ENCODE measurements at places on chromosomes 4 and X. TPM values are rescaled to one million over a fixed set of nuclear protein-coding genes. Genes with fewer than 3 reads are reported as not detected.

The NCAPG gene
- total RNA-seq: 1.8 TPM

- no peak for DNase-seq
These were observed 86.5 kb downstream of the SH3KBP1 start for GRCh38 chrX:19800821-19801374.

The SMC1A gene
- total RNA-seq: 73.0 TPM

The IL21 gene
- not detected for total RNA-seq

The ATOH1 gene
- total RNA-seq: not detected

The PLAC1 gene
- total RNA-seq: not detected

GRCh38 chr4:41442810-41443209 is 95.1 kb upstream of the LIMCH1 start:
- DNase-seq: no peak

The SYNPO2 gene
- 1.2 TPM for total RNA-seq

- DNase-seq: no peak
These were observed 4.1 kb downstream of the POF1B start for GRCh38 chrX:85375333-85375738.

GRCh38 chrX:1094566-1095333 is 117.7 kb downstream of the CRLF2 start:
- no peak for DNase-seq

The PSAPL1 gene
- total RNA-seq: not detected

Data from T-cell (primary cell).